BJ (cell line): ENCODE measurements at places on chromosomes 3 and 15.

DNA sequence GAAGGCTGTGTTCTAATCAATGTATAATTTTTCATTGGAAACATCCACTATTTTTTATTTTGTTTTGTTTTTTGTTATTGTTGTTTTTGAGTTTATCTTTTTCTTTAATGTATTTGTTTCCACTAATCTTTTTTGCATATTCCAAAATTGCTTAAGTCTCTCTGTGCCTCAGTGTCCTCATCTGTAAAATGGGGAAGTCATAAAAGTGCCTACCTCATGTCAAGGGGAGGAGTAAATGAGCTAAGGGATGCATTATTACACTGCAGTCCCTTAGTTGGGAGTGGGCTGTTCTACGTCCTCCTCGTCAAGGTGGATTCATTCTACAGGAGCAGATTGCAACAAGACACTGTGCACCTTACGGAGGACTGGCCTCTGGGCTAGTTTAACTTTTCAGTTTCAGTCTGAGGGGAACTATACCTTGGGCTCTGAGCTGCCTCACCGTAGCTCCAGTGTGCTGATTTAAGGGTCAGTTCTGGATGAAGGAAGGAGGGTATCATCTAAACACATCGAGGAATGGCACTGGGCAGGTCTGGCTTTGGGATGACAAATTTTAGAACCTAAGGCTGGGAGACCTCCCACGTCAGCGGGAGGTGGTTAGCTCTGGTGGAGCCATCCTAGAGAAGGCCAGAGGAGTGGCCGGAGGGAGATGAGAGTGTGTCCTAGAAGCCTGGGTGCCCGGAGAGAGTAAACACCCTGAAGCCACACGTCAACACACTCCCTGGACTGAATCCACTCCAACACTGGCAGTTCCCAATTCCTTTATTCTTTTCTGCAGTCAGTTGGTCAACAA, 5.1 kb upstream of the SRP14 start:
- no peak for DNase-seq

- no peak for DNase-seq
Observed at GRCh38 chr3:126423191-126424038, 28.7 kb downstream of the CFAP100 start.

GRCh38 chr3:104642827-104643226, 723.9 kb upstream of the ALCAM start:
- no peak for DNase-seq

GRCh38 chr3:38257583-38257982, 8.0 kb upstream of the SLC22A13 start:
- no peak for DNase-seq

- DNase-seq, result no peak
Observed at GRCh38 chr15:80823120-80823519, 44.0 kb downstream of the CEMIP start.

DNA sequence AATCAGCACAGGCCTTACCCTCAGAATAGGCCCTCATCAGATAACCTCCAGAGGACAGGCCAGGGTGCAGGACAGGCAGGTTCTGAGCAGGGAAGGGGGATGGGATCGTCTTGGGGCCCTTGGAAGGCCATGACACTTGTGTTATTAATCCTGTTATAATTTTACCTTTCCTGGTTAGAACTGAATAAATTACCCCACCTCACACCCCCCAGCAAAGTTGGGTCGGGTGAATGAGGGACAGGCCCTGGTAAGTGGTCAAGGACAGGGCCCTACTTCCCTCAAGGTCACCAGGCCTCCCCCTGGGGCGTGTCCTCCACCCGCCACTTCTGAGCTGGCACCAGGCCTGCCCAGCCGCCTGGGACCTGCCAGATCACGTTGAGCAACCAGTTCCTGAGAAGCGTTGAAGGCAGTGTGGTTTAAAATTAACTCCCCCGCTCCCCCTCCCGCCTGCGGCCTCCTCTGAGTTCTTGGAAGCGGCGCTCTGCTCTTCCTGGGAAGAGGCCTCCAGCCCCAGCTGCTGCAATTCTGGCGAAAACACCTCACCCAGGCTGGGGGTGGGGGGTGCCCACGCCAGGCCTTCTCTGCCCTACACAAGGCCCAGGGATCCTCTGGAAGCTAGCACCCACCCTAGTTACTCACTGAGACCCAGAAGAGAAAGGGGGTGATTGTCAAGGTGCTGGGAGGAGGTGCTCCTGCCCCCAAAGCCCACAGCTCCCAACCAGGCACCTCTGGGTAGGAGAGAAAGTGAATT, 10.6 kb downstream of the CISH start:
- peak; percentile 92 for DNase-seq

DNA sequence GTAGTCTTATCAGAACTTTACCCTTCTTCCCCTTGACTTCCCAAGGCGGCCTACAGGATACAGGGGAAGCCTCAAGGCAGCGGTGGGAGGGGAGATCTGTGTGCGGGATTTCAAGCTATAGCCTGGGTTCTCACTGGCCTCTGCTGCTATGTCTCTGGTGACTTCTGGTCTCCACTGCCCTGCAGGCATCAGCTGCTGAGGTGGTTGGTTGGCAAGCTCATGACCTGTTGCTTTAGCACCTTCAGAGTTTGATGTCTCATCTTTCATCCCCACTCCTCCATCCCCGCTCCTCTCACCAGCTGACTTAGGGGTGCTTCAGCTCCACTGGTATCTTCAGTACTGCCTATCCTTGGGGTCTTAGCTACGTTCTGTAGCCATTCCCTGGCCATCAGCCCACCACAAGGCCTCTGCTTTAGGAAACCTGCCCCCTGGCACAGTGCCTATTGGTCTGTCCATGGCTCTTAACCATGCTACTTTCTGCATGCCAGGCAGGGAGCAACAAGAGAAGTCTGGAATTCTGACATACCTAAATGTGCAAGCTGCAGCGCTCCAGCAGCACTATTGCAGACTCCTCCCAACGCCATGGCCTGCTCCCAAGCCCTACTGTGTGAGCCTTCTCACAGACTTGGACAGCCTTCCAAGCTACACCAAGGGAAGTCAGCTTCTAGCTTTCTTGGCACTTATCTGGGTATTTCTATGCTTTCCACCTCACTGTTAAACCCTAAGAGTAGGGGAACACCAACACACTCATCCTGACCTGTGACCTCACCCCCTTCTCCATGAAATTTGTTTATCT, 1.8 kb upstream of the YEATS2 start:
- DNase-seq, result no peak

- no peak for DNase-seq
Observed at GRCh38 chr3:72141264-72141663, 356.3 kb upstream of the PROK2 start.

DNA sequence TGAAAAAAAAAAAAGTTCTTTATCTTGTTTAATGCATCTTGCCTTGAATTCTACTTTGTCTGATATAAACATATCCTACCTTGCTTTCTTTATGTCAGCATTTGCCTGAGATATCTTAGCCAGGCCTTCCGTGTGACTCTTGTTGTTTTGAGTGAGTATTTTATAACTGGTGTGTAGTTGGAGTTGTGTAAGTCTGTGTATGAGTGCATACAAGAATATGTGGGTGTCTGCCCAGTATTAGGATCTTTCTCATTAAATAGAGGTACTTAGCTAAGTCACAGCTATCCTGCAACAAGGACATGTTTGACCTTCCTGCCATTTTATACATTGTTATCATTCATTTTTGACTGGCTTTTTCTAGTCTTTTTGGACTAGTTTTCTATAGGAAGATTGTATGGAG, 22.5 kb upstream of the TSPAN3 start:
- DNase-seq, result no peak

DNA sequence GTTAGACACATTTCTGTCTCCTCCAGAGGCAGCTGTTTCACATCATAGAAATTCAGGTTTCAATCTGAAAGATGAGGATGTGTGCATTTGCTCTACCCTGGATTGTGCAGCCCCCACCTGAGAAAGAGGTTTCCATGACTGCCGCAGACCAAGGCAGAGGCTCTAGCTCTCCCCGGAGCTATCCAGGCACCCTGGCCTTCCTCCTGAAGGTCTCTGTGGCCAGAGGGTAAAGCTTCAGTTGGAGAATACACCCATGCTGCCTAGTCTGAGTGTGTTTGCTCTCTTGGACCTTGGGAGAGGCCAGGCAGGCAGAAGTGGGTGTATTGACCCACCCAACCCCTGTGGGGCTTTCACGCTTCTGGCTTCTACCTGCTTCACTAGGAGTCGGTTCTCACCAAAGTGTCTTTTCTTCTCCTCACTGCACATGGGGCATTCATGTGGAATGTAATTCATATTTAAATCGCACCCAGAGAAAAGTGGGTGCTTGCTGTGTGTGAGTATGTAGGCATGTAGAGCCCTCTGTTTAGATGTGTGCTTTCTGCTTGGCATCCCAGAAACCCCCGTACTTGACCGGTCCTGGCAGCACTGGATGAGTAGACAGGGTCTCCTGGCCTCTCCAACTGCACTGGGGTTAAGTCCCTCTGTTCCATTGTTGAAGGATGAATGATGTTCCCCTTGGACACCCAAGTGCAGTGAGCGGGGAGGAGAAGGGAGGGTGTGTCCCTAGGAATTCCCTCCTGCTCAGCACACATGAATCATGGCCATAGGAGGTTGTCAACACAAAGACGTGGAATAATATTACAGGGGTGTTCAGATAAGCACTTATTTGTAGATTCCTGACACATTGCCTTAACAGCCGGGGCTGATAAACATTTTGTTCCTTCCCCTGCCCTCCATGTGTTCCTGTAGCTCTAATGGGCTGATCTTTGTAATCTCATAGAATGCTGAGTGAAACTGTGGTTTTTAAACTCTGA, 20.3 kb upstream of the RAB6B start:
- DNase-seq, result no peak

GRCh38 chr3:59069838-59070237, 20.0 kb upstream of the CFAP20DC start:
- no peak for DNase-seq

DNA sequence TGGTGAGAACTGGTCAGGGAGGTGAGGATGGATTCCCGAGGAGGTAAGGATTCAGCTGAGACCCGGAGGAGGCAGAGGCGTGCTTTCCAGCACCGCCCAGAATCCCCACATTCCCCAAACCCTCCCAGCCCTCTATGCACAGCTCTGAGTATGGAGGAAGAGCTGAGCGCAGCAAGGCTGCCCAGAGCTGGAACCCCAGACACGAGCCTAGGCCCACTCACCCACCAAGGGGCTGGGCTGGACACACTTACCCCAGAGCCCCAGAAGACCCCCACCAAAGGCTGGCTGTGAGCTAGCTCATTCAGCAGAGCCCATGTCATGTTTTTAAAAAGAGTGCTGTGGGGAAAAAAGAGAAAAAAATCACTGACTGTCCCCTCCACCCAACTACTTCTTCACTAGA, 271.5 kb downstream of the XXYLT1 start:
- DNase-seq, result no peak

DNA sequence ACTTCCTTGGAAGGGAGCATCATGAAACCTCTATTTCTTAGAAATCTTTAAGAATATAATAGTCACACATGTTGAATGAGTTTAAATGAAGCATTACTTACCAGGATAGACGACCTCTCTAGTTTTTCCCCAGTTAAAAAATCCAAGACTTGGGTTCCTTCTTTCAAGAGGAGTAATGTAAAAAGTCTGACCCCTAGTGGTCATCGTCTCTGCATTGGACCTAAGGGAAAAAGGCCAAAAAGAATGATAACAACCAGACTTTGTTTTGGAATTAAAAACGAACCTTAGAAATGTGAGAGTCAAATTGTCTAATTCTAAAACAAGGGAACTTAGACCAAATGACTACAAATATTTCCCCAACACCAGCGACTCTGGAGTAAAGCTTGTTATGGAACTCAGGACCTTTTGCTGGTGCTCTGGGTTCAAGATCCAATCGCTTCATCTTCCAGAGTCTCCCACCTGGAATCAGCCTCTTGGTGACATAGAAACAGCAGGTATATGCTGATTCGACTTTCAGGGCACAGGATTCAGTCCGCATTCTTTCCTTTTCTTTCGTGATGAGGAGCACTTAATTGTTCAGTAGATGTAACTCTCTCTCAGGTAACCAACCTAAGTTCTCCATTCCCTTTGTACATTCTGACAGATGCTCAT, 214.8 kb upstream of the TPRG1 start:
- no peak for DNase-seq

GRCh38 chr15:93121107-93121506, 32.1 kb upstream of the RGMA start:
- no peak for DNase-seq

DNA sequence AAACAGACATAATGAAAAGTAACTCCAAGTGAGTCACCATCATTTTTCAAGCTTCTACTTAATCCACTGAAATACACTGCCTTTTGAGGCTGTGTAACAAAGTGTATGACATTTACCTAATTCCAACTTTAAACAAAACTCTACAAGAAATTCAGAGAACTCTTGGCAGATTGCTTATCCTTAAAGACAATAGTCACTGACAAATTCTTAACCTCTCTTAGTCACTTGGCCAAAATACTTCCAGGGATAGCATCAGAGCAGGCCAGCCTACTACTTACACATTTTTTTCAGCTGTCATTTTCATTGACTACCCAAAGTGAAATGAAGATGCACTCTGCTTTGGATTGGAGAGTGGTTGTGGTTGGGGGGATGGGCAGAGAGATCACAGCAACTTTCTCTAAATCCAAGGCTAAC, 3.6 kb downstream of the WWTR1 start:
- DNase-seq, result no peak

DNA sequence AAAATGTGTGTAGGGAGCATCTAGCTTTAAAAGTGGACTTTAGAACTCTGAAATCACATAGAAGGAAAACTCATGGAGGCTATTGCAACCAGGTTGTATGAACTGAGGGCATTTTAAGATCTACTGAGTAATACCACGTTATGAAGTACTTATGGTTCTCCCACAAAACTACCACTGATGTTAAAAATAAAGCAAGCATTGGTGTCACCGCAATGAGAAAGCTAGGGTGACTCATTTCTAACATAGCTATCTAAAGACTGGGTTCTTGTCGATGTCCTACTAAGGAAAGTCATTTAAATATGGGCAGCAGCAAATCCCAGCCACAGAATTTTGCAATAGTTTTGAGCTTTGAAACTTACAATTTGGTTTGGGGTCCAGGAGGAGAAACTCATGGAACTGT, 584.8 kb downstream of the DIPK2A start:
- DNase-seq, result peak; percentile 18

DNA sequence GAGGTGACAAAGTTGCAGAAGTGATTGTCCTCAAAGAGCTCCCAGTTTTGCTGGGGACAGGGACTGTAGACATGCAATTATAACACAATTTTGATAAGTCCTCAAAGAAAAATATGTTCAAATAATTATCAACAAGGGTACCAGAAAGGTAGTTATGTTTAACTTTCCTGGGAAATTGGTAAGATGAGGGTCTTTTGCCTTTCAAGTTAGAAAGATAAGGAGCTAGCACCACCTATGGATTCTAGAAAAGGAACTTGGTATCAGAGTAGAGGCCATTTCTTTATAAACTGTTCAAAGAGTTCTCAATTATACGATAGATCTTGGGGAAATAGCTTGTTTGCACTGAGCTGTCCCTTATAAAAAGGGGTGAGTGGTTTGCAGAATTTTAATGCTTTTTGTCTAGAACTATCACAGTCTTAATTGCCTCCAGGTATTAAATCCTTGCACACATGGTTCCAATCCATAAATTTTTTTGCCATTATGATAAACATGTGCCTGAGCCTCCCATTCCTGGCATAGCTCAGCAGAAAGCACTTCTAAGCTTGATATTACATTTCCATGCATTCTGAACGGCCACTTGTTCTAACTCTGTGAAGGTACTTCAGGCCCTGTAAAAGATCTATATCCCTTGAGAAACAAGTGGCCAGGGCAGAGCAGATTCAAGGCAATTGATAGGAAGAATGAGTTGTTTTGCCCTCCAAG, 247.5 kb upstream of the LRIG1 start:
- no peak for DNase-seq

GRCh38 chr15:61063875-61064320, 165.2 kb downstream of the RORA start:
- DNase-seq, result no peak

- DNase-seq, result no peak
Observed at GRCh38 chr3:32951410-32951811, at the start of gene CCR4. TSS of gene CCR4 (plus strand) at chr3:32951644. CDS start at chr3:32953423, 1,779 bp downstream.
